ENCODE measurements at places on chromosomes 7 and 10.

DNA sequence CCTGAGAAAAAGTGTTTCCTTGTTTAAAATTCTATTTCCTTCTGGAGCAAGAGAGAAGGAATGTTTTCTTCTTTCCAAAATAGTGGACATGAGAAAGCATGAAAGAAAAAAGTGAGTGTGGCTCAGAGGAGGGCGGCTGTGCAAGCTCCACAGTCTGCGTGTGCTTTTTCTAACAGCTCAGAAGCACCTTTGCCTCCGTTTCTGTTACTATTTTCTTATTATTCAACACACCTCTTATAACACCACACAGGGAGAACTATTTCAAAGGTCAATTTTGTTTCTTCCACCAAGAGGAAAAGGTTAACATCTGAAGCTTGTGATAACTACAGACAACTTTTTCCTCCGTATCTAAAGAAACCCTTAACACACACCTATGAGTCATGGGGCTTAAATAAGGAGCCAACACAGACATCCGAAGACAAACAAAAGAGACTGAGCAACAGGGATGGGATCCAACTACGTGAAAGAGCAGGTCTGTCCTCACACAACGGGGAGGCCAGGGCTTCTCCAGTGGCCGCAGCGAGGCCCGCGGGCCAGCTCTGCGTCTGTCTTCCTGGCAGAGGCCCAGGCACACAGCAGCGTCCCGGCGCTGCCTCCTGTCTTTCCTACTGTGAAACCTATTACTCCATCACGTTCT, 36.2 kb upstream of the NCAPG2 start:
- DNase-seq = peak; percentile 74

DNA sequence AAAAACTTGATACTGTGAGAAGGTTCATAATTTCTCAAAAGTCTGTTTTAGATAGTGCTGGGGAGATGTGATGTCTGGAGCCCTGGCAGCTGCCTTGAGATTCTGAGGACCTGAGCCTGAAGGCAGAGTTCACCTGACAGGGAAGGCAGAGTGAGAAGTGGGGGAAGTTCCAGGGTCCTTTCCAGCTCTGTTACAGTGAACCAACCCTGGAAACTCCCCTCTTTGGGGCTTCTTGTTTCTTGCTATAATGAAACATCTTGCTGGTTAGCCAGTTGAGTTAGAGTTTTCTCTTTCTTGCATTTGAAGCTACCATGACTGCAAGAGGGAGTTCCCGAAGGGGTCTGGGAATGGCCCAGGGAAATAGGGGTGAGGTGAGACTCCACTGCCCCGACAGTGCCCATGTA, 158.9 kb upstream of the TNRC18 start:
- DNase-seq = no peak

DNA sequence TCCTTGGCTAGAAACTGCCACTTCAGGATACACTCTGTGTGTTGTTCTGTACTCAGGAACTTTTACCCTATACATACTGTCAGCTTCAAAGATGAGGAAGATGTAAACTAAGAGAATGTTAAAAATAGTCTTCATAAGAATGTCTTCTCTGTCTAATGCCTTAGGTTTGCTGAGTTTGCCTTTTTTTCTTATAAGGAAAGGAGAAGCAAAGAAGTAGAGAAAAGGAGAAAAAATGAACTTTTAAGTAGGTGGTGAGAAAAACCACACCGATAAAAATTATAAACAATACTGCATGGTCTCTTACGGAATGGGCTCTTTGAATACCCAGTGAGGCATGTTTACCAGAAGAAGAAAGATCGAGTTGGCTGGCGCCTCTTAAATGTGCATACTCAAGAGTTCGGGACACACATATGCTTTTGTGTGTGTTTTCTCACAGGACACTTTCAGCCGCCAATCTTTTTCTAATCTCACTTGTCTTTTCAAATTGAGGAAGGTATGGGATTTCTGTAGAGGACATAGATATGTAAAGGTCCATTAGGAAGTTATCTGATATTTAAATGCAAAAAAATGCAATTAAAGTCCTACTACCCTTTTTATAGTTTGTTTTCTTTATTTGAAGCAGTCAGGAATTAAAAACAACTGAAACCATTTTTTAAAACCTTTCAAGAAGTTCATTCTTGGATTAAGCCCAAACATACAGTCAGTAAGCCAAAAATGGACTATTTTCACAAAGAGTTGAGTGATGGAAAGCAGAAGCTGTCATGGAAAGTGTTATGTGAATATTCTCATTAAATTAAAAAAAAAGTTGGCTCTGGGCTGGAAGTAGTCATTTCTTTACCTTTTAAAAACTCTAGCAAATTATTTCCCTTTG, 100.6 kb upstream of the MDFIC start:
- DNase-seq = no peak

- peak; percentile 44 for DNase-seq
Observed at GRCh38 chr10:93542358-93542791, 24.1 kb upstream of the FFAR4 start.

- no peak for DNase-seq
Observed at GRCh38 chr10:105017116-105017515, 376.0 kb downstream of the SORCS3 start.

GRCh38 chr10:77177161-77177560, 460.4 kb downstream of the KCNMA1 start:
- DNase-seq = no peak

DNA sequence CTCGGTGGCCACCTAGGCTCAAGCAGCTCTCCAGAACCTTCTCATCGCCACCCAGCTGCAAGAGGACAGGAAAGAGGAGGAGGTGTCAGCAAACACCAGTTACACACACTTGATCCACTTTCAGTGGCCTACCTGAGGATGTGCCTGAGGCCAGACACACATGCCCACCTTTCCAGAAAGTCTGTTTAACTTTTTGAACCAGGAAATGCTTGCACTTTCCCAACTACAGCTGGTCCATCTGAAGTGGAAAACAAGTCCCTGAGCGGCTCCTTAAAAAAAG, 15.7 kb upstream of the CYREN start:
- DNase-seq = no peak

- no peak for DNase-seq
Observed at GRCh38 chr10:127736222-127736914, 617 bp upstream of the FOXI2 start.

DNA sequence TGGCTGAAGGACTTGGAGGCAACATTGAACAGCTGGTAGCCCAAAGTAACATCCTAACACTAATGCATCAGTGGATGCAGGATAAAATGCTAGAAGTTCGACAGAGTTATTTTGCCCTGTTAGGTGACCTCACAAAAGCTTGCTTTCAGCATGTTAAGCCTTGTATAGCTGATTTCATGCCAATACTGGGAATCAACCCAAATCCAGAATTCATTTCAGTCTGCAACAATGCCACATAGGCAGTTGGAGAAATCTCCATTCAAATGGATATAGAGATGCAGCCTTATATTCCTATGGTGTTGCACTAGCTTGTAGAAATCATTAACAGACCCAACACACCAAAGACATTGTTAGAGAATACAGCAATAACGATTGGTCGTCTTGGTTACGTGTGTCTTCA, 62.9 kb downstream of the CCSER2 start:
- no peak for DNase-seq

DNA sequence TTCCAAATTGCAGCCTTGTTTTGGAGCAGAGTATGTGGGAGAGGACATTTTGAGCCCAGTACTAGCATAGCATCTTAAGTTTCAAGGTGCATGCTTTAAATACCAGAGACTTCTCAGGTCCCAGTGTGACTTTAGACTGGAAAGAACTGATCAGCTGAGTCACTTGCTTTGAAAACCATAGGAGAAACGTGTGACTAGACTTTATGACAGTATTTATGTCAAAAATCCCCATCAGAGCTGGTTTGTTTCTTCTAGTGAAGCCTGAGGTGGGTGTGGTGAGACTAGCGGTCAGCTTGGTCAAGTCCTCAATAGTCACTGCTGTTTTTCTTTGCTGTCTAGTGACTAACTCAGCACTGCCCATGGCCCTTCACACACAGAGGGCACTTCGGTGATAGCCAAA, 724.2 kb downstream of the GATA3 start:
- no peak for DNase-seq

DNA sequence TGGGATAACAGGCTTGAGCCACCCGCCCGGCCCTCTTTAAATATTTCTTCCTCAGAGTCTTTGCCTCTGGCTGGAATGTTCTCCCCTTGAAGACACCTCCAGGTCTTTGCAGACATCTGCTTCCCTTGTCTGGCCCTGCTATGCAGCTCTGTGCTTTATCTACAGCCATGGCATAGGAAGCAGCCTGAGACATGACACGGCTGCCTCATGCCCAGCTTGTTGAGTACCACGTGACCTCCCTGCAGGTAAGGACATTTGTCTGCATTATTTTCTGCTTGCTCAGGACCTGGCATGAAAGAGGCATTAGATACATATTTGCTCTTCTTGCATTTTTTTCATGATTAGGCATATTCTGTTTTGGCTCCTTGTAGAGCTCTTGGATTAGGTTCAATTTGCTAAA, 113.8 kb upstream of the KLF6 start:
- no peak for DNase-seq

- peak; percentile 73 for DNase-seq
Observed at GRCh38 chr10:76086761-76087639, 655.6 kb downstream of the LRMDA start.

GRCh38 chr10:129911451-129912165, 52.5 kb downstream of the EBF3 start:
- no peak for DNase-seq

GRCh38 chr7:133164498-133164897, 82.6 kb upstream of the CHCHD3 start:
- no peak for DNase-seq

GRCh38 chr10:7855205-7855604, 36.9 kb downstream of the TAF3 start:
- no peak for DNase-seq

- DNase-seq = no peak
Observed at GRCh38 chr7:141839256-141839655, 2.0 kb downstream of the PRSS37 start.

DNA sequence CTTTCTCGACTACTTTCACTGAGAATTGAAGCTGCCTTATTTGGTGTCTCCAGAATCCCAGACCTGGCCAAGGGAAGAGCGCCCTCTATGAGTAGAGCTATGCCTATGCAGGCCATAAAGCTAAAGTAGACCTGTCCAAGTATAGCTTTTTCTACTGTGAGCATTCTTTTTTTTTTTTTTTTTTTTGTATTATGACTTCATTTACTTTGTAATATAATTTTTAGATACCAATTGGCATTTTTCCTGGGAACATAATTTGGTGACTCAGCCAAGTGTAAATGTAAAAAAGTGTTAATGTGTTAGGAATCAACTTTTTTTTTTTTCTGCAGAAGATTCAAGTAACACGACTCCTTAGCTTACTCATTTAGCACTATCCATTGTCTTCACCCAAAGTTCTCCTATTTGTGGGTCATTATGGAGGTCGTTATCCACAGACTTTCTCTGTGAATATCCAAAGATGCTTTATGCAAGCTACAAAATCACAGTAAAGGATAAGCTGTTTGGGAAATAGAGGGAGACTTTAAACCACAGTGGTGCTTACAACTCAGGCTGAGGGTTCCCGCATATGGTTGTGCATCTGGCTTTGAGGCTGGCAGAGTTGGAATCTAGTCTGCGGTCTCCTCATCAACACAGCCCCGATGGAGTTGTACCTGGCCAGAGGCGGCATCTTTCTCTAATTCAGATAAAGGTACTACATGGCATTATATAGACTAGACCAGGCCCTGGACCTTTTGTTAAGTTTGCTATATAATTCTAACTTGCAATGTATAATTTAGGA, 1040.2 kb upstream of the SORCS1 start:
- peak; percentile 10 for DNase-seq

GRCh38 chr7:105389088-105389650, 448 bp upstream of the SRPK2 start:
- DNase-seq = peak; percentile 63

DNA sequence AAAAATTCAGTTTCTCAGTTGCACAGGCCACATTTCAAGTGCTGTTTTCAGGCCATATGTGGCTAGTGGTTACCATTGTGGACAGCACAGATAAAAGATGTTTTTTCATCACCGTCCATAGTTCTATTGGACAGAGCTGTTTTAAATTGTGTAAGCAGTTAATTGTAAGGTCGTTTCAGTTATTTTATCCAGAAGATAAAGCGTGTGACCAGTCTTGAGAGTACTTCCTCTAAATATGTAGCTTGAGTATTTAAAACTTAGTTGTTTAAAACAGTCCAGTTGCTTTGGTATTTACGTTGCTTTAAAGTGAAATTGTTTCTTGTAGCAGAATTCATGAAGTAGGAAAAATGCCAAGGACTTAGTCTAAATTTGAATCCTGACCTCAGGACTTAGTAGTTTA, 66.9 kb downstream of the ZNRF2 start:
- no peak for DNase-seq

GRCh38 chr10:104913390-104913789, 272.3 kb downstream of the SORCS3 start:
- no peak for DNase-seq

DNA sequence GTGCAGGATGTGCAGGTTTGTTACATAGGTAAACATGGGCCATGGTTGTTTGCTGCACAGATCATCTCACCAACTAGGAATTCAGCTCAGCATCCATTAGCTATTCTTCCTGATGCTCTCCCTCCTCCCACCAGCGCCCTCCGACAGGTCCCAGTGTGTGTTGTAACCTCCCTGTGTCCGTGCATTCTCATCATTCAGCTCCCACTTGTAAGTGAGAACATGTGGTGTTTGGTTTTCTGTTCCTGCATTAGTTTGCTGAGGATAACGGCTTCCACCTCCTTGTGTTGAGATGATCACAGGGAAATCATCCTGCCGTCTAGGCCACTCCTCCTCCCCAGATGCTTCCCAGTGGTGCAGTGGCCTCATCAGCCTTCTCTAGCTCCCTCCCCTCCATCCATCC, 261.6 kb upstream of the GALNT17 start:
- DNase-seq = no peak

DNA sequence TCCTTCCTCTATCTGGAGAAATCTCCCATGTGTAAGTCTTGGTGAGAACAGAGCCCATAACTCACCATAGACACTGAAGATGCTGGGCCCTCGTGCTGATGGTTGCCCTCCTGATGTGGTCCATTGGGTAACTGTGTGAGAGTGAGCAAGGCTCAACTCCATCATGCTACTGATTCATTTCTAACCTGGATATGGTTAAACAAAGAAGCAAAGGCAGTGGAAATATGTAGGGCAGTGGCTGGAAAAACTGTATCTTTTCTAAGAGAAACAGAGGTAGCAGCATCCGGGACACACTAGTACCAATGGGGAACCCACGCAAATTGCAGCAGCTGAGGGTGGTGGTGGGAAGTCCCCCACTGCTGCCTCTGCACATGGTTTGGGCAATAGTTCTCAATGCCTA, 221.7 kb downstream of the KLF6 start:
- no peak for DNase-seq

GRCh38 chr7:94183289-94183749, 179.2 kb upstream of the BET1 start:
- DNase-seq = peak; percentile 98

GRCh38 chr10:29199941-29200679, 88.8 kb upstream of the LYZL1 start:
- no peak for DNase-seq

DNA sequence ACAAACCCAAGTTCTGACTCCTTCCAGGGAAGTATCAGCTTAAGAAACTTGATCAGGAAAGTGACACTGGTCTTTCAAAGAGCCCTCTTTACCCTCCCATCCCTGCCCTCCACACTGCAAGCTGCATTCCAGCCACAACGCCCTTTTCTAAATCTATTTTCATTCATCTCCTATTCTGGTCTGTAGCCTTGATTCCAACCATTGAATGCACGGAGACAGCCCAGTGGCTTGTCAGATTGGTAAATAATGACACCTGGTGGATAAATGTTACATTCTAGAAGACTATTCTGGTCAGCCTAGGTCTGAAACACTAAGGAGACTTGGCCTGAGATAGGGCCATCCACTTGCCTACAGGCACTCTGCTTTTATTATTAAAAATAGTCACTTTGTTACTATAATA, 20.9 kb downstream of the MORN4 start:
- DNase-seq = peak; percentile 55

- DNase-seq = no peak
Observed at GRCh38 chr7:1698201-1698600, 28.1 kb downstream of the ELFN1 start.
